ENCODE measurements at places on chromosomes 11 and 22. TPM values are rescaled to one million over a fixed set of nuclear protein-coding genes. Genes with fewer than 3 reads are reported as not detected.

DNA sequence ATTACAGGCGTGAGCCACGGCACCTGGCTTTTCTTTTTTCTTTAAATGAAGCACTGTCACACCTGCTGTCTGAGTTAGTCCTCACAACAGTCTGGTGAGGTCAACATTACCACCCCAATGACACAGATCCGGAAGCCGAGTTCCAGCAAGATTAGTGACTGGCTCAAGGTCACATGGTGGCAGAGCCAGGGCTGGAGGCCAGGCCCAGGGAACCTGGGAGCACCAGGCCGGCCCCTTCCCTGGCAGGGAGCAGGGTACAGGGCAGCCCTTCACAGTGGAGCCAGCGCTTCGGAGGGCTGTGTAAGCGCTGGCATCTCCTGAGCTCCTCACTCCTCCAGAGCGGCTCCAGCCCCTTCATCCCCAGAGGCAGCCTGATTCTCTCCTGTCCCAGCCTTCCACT, 118.7 kb downstream of the ST3GAL4 start:
- no peaks in the 10 kb centered on the region for H3K36me3 ChIP-seq
- no peaks in the 10 kb centered on the region for H3K27me3 ChIP-seq
- H3K27ac ChIP-seq: peak overlapping the region; percentile 51
- DNase-seq: no peak
- no peak overlapping the region for H3K4me3 ChIP-seq

- H3K4me3 ChIP-seq: no peak overlapping the region
- H3K27ac ChIP-seq: no peak overlapping the region
- DNase-seq: no peak
- peaks cover 78% of the 10 kb centered on the region for H3K36me3 ChIP-seq
Observed at GRCh38 chr11:74634537-74634936, 42.2 kb downstream of the POLD3 start.

- H3K4me3 ChIP-seq: no peak overlapping the region
- no peak for DNase-seq
- H3K36me3 ChIP-seq: peaks cover 28% of the 10 kb centered on the region
- H3K4me1 ChIP-seq: peaks cover 8% of the 10 kb centered on the region
Observed at GRCh38 chr11:46637546-46637945, 20.2 kb downstream of the ATG13 start.

Gene FGF19
- not detected for total RNA-seq

GRCh38 chr11:11076879-11077278, 219.0 kb upstream of the ZBED5 start:
- no peak overlapping the region for H3K4me3 ChIP-seq
- DNase-seq: no peak

DNA sequence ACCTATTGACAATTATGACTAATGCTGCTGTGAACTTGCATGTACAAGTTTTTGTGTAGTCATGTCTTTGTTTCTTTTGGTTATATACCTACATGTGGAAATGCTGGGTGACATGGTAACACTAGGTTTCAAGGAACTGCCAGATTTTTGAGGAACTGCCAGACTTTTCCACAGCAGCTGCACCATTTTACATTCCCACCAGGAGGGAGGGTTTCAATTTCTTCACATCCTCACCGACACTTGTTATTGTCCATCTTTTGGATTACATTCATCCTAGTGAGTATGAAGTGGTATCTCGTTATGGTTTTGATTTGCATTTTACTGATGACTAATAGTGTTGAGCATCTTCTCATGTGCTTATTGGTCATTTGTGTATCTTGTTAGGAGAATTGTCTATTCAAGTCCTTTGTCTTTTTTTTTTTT, 13.3 kb downstream of the CLDN5 start:
- no peak overlapping the region for H3K4me3 ChIP-seq
- DNase-seq: no peak
- H3K4me1 ChIP-seq: peaks cover 8% of the 10 kb centered on the region
- no peak overlapping the region for H3K27ac ChIP-seq
- H3K36me3 ChIP-seq: peaks cover 59% of the 10 kb centered on the region
- H3K27me3 ChIP-seq: no peaks in the 10 kb centered on the region

Gene CD6
- 416 TPM for total RNA-seq

- DNase-seq: no peak
- no peak overlapping the region for H3K27ac ChIP-seq
- H3K4me3 ChIP-seq: no peak overlapping the region
- H3K4me1 ChIP-seq: no peaks in the 10 kb centered on the region
- peaks cover 16% of the 10 kb centered on the region for H3K27me3 ChIP-seq
Observed at GRCh38 chr22:29212743-29213142, 7.0 kb downstream of the EMID1 start.

- H3K4me3 ChIP-seq: no peak overlapping the region
- H3K27ac ChIP-seq: no peak overlapping the region
- no peaks in the 10 kb centered on the region for H3K4me1 ChIP-seq
- peaks cover 67% of the 10 kb centered on the region for H3K36me3 ChIP-seq
- H3K27me3 ChIP-seq: no peaks in the 10 kb centered on the region
Observed at GRCh38 chr22:29813126-29813525, 24.9 kb downstream of the ASCC2 start.

Gene C1QTNF5
- not detected for total RNA-seq

GRCh38 chr11:19868281-19868821, 155.7 kb downstream of the NAV2 start:
- no peaks in the 10 kb centered on the region for H3K36me3 ChIP-seq
- H3K4me3 ChIP-seq: no peak overlapping the region
- no peak for DNase-seq
- H3K27me3 ChIP-seq: no peaks in the 10 kb centered on the region
- H3K4me1 ChIP-seq: no peaks in the 10 kb centered on the region
- no peak overlapping the region for H3K27ac ChIP-seq

GRCh38 chr22:44438056-44438455, 60.0 kb downstream of the RTL6 start:
- no peak for DNase-seq
- H3K27me3 ChIP-seq: peaks cover 8% of the 10 kb centered on the region
- no peaks in the 10 kb centered on the region for H3K36me3 ChIP-seq
- no peak overlapping the region for H3K27ac ChIP-seq
- no peak overlapping the region for H3K4me3 ChIP-seq

Gene PLAAT4
- total RNA-seq: 12.2 TPM

Gene LRRN4CL
- total RNA-seq: 0.16 TPM

GRCh38 chr11:8335186-8335585, 71.5 kb upstream of the LMO1 start:
- H3K27ac ChIP-seq: no peak overlapping the region
- no peak overlapping the region for H3K4me3 ChIP-seq
- H3K27me3 ChIP-seq: no peaks in the 10 kb centered on the region
- H3K4me1 ChIP-seq: no peaks in the 10 kb centered on the region
- no peak for DNase-seq
- H3K36me3 ChIP-seq: no peaks in the 10 kb centered on the region

Gene PLAAT2
- total RNA-seq: not detected

DNA sequence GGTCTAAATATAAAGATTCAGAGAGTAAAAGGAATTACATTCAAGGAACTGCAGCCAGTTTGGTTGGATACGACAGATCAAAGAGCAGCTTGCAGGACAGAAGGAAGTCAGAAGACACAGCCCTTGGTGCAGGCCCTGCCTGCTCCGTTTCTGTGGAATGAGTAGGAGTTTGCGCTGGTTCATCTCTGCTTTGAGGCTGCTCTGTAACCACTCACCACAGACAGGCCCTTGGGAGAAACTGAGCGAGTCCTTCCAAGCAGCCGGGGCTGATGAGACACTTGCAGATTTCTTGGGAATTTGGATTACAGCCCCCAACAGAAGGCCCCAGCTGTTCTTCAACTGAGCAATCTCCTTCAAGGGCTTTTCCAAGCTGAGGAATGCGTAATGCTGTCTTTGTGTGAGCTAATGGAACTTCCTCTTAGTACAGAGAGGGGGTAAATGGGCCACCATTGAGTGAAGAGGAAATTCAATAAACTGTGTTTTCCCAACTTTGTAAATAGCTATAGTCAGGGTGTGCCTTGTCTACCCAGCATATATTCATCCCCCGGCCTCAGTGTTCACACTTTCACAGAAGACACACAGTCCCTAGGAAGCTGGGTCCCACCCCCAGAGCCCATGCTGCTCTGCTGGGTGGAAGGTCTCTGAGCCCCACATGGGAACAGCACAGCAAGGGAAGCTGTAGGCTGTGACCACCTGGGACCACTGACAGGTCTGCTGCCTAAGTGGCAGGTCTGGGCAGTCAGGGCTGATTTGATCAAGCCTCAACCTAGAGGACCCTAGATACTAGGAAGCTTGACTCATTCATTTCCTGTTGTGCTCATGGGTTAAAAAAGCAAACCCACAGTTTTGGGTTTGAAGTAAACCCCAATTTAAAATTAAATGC, 16.6 kb downstream of the IL10RA start:
- peak; percentile 88 for DNase-seq
- no peaks in the 10 kb centered on the region for H3K27me3 ChIP-seq
- H3K4me1 ChIP-seq: peaks cover 89% of the 10 kb centered on the region
- peaks cover 51% of the 10 kb centered on the region for H3K36me3 ChIP-seq
- H3K4me3 ChIP-seq: peak overlapping the region; percentile 72
- H3K27ac ChIP-seq: peak overlapping the region; percentile 99

Gene CTSW
- total RNA-seq: 4.9 TPM

Gene PGA3
- not detected for total RNA-seq

Gene HSPB2
- not detected for total RNA-seq

Gene TMA7B
- total RNA-seq: 0.96 TPM

Gene SIK2
- total RNA-seq: 9.0 TPM

- no peak overlapping the region for H3K4me3 ChIP-seq
- no peak for DNase-seq
- peaks cover 16% of the 10 kb centered on the region for H3K4me1 ChIP-seq
- H3K27ac ChIP-seq: no peak overlapping the region
Observed at GRCh38 chr11:123091506-123091905, 29.6 kb upstream of the HSPA8 start.

- no peaks in the 10 kb centered on the region for H3K27me3 ChIP-seq
- DNase-seq: no peak
- no peak overlapping the region for H3K27ac ChIP-seq
- no peaks in the 10 kb centered on the region for H3K4me1 ChIP-seq
Observed at GRCh38 chr22:27654546-27655445, 146.8 kb downstream of the MN1 start.

Gene ACRV1
- not detected for total RNA-seq

DNA sequence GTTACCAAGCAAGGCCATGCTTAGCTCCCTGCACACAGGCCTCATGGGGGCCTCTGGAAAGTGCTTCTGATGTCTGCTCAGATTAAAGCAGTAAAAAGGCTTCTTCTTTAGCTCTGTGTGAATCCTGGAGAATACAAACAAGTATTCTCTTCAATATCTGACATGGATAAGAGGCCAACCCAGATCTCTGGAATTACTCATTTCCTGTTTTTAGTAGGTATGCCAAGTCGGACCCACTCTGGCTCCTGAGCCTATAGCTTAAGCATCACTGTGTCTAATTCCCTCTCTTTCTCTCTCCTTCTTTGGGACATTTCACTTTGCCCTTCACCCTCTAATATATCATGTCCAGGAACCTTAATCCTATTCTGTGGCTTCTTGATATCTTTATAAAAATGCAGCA, 529.6 kb upstream of the CCDC90B start:
- no peaks in the 10 kb centered on the region for H3K4me1 ChIP-seq
- no peaks in the 10 kb centered on the region for H3K36me3 ChIP-seq
- no peak for DNase-seq
- H3K27me3 ChIP-seq: peaks cover 10% of the 10 kb centered on the region
- H3K27ac ChIP-seq: no peak overlapping the region

- H3K27ac ChIP-seq: no peak overlapping the region
- H3K27me3 ChIP-seq: no peaks in the 10 kb centered on the region
- H3K36me3 ChIP-seq: peaks cover 6% of the 10 kb centered on the region
- peaks cover 6% of the 10 kb centered on the region for H3K4me1 ChIP-seq
- no peak overlapping the region for H3K4me3 ChIP-seq
Observed at GRCh38 chr11:95616256-95616804, 173.3 kb downstream of the FAM76B start.

Gene RGL4
- total RNA-seq: 6.9 TPM

- no peaks in the 10 kb centered on the region for H3K36me3 ChIP-seq
- peaks cover 10% of the 10 kb centered on the region for H3K27me3 ChIP-seq
- no peak for DNase-seq
- H3K4me1 ChIP-seq: peaks cover 6% of the 10 kb centered on the region
Observed at GRCh38 chr11:45886816-45887520, 1.5 kb downstream of the MAPK8IP1 start.
